ENCODE measurements at places on chromosomes 16 and 17.

DNA sequence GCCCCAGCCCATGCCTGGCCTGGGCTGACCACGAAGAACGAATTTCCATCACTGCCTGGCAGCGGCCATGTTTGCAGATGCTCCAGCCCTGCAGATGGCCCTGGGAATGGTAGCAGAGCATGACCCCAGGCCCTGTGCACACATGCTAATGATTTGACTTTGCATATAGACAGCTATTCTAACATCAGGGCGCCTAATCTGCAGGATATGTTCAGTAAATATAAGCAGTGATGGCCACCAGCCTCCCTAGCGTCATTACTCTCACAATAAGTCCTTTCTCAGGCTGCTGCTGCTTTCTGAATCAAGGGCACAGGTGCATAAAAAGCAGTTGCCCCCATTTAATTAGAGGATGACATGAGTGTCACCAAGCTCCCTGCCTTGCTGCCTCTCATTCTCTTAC, 24.2 kb downstream of the DNAH9 start:
- DNase-seq = no peak

GRCh38 chr17:77409282-77410161, 268.8 kb downstream of the SEC14L1 start:
- DNase-seq = peak; percentile 93

GRCh38 chr16:17647879-17648872, 177.4 kb upstream of the XYLT1 start:
- DNase-seq = no peak

GRCh38 chr16:70800311-70800710, 647 bp downstream of the VAC14 start:
- DNase-seq = no peak

DNA sequence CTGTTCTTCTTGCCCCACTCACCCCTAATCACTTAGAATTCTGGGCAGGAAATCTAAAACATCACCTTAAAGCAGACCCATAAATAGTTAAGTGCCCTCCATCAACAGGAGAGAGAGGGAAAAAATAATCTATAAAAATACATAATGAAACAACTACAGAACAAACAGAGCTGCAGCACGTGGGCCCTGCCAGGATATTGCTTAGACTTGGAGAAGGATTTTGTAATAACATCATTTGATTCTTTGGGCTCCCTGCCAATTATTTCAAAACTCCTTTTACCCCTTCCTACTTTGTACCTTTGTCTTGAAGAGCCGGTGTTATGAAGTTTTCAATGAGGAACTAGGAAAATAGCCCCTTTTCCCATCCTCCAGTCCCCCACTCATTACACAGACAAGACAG, 130.6 kb upstream of the TOX3 start:
- no peak for DNase-seq

- DNase-seq = peak; percentile 51
Measured at GRCh38 chr16:1300664-1301476, 8.6 kb upstream of the UBE2I start.

DNA sequence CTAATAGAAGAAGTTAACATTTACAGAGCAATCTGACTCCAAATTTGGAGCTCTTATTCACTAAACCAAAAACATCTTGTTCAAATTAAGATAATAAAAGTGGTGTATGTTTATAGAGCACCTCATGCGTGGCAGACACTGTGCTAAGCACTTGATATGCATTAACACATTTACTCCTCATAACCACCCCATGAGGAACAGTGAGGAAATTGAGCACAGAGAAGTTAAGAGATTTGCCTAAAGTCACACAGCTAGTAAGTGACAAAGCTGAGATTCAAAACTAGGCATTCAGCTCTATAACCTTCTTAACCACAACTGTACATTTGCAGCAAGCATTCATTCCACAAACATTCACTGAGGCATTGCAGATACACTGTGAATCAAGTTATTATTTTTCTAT, 94.0 kb downstream of the VAT1L start:
- DNase-seq = no peak

GRCh38 chr17:9330611-9331271, 244.9 kb downstream of the STX8 start:
- DNase-seq = no peak

GRCh38 chr16:10196999-10197398, 14.8 kb upstream of the GRIN2A start:
- DNase-seq = no peak

- DNase-seq = no peak
Measured at GRCh38 chr16:86562356-86562755, 4.3 kb upstream of the FOXC2 start.

- no peak for DNase-seq
Measured at GRCh38 chr17:7486181-7486580, 2.0 kb downstream of the POLR2A start.

GRCh38 chr16:77617553-77617952, 104.8 kb upstream of the NUDT7 start:
- DNase-seq = no peak

GRCh38 chr16:65284626-65285025, 162.8 kb upstream of the CDH11 start:
- no peak for DNase-seq

DNA sequence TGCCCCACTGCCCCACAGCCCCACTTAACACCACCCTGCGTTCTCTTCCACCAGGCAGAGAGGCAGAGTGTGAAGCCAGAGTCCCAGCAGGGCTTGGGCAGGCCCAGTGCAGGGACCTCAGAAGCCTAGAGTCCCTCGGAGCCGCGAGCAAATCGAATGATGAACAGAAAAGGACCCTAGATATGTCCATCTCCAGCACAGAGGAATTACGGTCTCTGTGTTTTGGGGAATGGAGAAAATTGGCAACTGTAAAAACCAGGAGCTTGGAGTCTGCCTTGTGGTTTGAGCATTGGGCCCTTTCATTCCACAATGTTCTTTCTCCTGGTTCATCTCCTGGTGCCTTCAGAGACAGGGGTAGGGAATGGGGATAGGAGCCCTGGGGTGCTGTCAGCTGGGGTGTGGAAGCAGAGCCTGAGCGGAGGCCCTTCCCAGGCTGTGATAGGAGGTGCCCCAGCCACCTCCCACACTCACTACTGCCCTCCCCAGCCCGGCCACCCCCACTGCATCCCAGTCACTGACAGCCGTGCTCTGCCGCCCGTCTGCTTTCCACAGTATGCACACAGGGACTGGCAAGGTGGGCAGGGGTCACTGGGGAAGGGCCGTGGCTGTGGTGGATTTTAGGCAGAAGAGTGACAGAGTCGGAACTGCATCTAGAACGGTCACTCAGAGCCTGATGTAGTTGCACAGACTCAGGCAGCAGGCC, 26.7 kb downstream of the TBX4 start:
- peak; percentile 15 for DNase-seq

GRCh38 chr17:58059141-58059540, 24.1 kb upstream of the DYNLL2 start:
- DNase-seq = peak; percentile 57

GRCh38 chr17:7856011-7856810, 1.1 kb downstream of the NAA38 start:
- DNase-seq = peak; percentile 81

GRCh38 chr17:18194804-18195203, 11.2 kb downstream of the ALKBH5 start:
- DNase-seq = no peak

GRCh38 chr17:3738562-3739295, 15.0 kb downstream of the HASPIN start:
- no peak for DNase-seq

DNA sequence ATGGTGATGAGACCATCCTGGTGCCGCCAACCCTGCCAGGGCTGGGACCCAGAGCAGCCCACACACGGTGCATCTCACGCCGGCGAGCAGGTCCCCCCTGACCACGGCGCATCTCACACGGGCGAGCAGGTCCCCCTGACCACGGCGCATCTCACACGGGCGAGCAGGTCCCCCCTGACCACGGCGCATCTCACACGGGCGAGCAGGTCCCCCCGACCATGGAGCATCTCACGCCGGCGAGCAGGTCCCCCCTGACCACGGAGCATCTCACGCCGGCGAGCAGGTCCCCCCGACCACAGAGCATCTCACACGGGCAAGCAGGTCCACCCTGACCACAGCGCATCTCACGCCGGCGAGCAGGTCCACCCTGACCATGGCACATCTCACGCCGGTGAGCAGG, 59.2 kb downstream of the MRM3 start:
- DNase-seq = no peak

- no peak for DNase-seq
Measured at GRCh38 chr16:64089697-64090096, 1032.2 kb downstream of the CDH11 start.

- peak; percentile 58 for DNase-seq
Measured at GRCh38 chr16:27618606-27619327, 68.8 kb downstream of the KATNIP start.

DNA sequence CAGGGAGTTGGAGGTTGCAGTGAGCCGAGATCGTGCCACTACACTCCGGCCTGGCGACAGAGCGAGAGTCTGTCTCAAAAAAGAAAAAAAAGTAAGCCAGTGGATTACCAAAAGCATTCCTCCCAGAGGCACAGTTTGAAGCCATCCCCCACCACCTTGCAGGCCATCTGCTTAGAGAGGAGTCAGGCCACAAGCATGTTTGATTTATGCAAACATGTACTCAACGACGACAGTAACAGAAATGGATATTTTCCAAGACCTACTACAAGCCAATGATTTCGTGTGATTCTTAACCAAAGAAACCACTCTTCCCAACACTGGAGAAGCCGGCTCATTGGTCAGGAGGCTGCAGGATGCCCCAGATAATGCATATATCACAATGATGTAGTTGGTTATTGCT, 34.8 kb downstream of the MYH13 start:
- DNase-seq = no peak

- DNase-seq = no peak
Measured at GRCh38 chr17:80632046-80632581, 87.5 kb downstream of the RPTOR start.

GRCh38 chr17:30793282-30793977, 31.1 kb downstream of the CRLF3 start:
- DNase-seq = no peak

- no peak for DNase-seq
Measured at GRCh38 chr17:17151055-17151454, 55.1 kb downstream of the PLD6 start.

- peak; percentile 89 for DNase-seq
Measured at GRCh38 chr17:59440757-59441463, 109.5 kb downstream of the YPEL2 start.

DNA sequence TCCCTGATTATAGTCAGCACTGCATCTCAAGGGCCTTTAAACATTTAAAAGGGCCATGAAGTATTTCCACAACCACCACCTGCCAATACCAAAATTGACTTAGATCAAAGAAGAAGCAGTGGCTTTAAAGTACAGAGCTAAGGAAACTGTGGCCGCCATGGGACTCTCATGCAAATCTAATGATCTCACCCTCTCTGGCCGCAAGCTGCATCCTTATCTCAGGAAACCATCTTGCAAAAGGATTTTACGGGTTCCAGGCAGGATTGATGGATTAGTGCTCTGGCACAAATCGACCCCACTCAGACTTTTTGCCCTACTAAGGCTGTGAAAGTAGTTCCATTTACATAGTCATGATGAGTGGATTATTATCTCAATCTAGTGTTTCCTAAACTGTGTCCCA, 22.6 kb downstream of the CDRT4 start:
- no peak for DNase-seq

- DNase-seq = no peak
Measured at GRCh38 chr17:47207143-47208067, 1.7 kb upstream of the MYL4 start.

DNA sequence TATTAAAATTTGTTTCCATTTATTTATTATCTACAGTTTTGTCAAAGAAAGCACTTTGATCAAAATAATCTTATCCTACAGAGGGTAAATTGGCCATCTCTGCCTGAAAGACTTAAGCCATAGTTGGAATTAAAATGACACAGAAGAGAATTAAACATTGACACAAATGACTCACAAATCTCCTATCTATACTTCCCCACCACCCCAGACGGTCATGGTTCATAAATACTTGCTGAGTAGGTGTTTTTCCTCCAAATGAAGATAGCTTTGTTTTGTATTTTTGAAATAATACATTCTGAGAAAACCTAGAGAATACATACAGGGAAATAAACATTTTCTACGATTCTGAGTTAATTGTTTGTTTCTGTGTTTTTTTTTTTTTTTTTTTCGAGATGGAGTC, 142.8 kb downstream of the MAP2K6 start:
- no peak for DNase-seq

DNA sequence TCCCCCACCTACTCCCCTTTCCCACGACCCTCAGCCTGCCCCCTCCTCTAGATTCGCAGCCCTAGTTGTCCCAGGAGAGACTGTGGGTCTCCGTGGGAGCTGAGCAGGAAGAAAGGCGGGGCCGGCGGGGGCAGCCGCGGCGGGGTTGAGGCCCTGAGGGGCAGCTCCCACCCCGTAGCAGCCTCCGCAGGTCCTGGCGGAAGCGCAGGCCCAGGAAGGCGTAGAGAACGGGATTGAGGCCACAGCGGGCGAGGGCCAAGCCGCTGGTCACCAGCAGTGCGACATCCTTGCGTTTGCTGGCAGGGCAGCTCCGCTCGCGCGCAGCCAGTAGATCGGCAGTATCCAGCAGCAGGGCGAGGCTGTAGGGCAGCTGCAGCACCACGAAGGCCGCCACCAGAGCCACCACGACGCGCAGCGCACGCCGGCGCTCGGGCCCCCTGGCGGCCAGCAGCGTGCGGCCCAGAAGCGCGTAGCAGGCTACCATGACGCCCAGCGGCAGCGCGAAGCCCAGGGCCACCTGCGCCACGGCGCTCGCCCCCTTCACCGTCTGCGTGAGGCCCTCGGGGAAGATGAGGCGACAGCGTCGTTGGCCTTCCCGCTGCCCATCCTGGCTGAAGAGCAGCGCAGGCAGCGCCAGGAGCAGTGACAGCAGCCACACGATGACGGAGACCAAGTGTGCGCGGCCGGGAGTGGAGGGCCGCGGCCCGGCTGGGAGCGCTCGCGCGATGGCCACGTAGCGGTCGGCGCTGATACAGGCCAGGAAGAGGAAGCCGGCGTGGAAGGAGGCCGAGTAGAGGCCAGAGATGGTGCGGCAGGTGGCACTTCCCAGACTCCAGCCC, 1.9 kb downstream of the CCR10 start:
- DNase-seq = peak; percentile 85

- no peak for DNase-seq
Measured at GRCh38 chr17:40577611-40578065, 12.4 kb upstream of the CCR7 start.

- no peak for DNase-seq
Measured at GRCh38 chr16:66478733-66479511, 51.8 kb downstream of the BEAN1 start.

GRCh38 chr16:17070882-17071592, 399.7 kb downstream of the XYLT1 start:
- peak; percentile 38 for DNase-seq

GRCh38 chr17:2697611-2698162, 13.9 kb downstream of the CLUH start:
- no peak for DNase-seq

DNA sequence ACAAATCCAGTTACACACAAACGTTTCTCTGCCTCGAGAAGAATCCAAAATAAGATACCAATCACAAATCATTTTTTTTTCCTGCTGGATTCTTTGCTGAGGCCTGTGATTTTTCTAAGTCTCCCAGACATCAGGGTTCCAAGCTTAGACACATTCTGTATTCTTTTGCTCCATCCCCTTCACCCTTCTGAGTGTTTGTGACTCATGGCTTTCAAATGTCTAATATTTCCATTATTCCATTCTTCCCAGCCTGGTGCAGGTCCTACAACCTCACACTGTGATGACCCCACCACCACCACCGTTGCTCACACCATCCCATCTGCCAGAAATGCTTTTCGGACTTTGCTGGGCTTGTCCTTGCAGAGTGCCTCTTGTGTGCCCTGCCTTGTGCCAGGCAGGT, 480.1 kb downstream of the SOX9 start:
- no peak for DNase-seq

GRCh38 chr17:4045487-4045886, 81.2 kb upstream of the ATP2A3 start:
- no peak for DNase-seq
